Colonic mucosa (tissue), 4 donors: ENCODE measurements at places on chromosomes 1 and 21. TPM values are rescaled to one million over a fixed set of nuclear protein-coding genes. Genes with fewer than 3 reads are reported as not detected.

DNA sequence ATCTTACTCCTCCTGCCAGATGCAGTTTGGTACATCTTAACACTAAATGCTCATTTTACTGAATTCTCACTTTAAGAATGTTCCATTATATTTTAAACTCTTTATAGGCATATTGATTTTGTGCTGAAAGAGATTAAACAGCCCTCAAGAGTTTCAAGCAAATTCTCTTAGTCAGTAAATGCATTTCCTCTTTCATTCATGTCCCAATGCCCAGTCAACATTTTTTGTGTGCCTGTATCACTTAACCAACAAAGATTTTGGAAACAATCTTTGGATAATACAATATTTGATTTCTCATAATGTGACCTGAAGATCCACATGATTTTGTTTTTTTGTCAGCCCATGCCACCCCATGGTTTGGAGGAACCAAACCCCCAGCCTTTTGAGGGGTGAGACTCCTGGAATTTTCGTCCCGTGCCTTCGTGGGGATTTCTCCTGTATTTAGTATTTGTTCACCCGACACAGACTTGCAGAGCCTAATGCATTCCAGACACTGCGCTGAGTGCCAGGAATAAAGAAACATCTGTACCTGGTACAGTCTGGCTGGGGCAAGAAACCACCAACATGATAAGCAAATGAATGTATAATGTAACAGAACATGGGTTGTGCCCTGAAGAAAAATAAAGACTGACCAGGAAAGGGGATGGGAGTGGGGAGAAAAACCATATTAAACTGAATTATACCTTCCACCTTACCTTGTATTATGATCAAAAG is 47.1 kb upstream of the ETS2 start:
- no peaks in the 10 kb centered on the region for H3K36me3 ChIP-seq
- no peaks in the 10 kb centered on the region for H3K4me1 ChIP-seq
- H3K27me3 ChIP-seq, result no peaks in the 10 kb centered on the region
- DNase-seq, result no peak

DNA sequence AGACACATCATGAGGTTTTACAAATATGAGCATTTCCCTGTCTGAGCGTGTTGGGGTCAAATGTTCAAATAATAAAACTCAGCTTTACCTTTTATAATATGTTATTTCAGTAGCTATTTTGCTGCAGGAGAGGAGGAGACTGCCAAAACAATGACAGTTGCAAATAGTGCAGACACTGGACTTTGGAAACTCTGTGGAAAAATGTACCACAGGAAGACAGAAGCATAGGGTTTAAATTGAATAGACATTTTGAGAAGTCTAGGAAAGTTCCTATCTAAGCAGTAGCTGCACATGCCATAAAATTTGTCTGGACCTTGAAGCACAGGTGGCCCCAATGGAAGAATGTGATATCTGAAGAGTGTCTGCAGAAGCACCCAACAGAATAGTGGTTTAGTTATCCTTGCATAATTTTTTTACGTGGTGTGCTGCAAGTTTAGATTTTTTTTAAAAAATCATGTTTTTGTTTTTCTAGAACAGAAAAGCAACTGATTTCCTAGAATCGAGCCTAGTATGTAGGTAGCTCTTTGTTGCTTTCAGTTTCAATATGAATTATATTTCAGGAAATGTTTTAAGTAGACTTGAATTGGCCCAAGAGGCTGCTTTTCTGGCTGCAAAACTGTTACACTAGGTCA is 14.0 kb upstream of the GBP5 start:
- DNase-seq, result no peak
- H3K4me3 ChIP-seq, result no peak overlapping the region
- no peaks in the 10 kb centered on the region for H3K27me3 ChIP-seq

DNA sequence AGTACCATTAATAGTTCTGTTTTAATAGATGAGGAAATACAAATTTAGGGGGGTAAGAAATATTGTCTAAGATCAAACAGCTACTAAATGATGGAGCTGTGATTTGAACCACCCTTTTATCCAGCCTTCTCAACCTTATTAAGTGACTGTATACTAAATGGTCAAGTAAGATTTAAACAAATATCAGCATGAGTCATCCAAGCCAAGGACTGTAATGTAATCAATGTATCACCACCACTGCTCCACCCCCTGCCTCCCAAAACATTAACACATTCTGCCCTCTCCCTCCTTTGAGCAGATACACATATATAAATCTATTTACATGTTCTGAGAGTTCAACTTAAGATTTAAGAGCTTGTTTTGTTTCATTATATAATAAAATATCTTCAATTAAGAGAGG is 58.9 kb downstream of the LRRC40 start:
- no peak overlapping the region for H3K4me3 ChIP-seq
- no peak for DNase-seq
- H3K27me3 ChIP-seq, result no peaks in the 10 kb centered on the region

- no peaks in the 10 kb centered on the region for H3K4me1 ChIP-seq
- no peak overlapping the region for H3K4me3 ChIP-seq
- no peak overlapping the region for H3K27ac ChIP-seq
- no peak for DNase-seq
- H3K36me3 ChIP-seq, result no peaks in the 10 kb centered on the region
- no peaks in the 10 kb centered on the region for H3K27me3 ChIP-seq
Observed at GRCh38 chr1:116024626-116025025, 48.3 kb downstream of the SLC22A15 start.

The RAP1GAP gene
- total RNA-seq, result 36.3 TPM

The VCAM1 gene
- total RNA-seq, result 7.4 TPM

GRCh38 chr1:23483321-23484252 is at the start of gene ASAP3:
Gene ASAP3 (minus strand): TSS chr1:23484179. CDS start chr1:23484133, 46 bp downstream.
- peak; percentile 46 for DNase-seq
- H3K4me3 ChIP-seq, result peak within 1 kb of the TSS; percentile 81
- no peaks in the 10 kb centered on the region for H3K4me1 ChIP-seq
- H3K27ac ChIP-seq, result peak within 1 kb of the TSS; percentile 68

GRCh38 chr21:15604413-15604812 is 125.4 kb upstream of the USP25 start:
- H3K36me3 ChIP-seq, result no peaks in the 10 kb centered on the region
- DNase-seq, result no peak
- H3K4me1 ChIP-seq, result no peaks in the 10 kb centered on the region
- no peaks in the 10 kb centered on the region for H3K27me3 ChIP-seq

DNA sequence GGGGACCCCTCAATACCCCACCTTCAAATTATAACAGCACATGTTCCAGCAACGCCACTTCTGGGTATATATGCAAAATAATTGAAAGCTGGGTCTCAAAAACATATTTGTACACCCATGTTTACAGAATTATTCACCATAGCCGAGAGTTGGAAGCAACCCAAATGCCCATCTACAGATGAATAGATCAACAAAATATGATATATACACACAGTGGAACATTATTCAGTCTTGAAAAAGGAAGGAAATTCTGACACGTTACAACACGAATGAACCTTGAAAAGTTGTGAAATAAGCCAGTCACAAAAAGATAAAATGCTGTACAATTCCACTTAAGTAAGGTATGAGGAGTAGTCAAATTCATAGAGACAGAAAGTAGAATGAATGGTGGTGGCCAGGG is 5.1 kb downstream of the TMCO4 start:
- H3K27me3 ChIP-seq, result no peaks in the 10 kb centered on the region
- peaks cover 5% of the 10 kb centered on the region for H3K4me1 ChIP-seq
- no peak overlapping the region for H3K27ac ChIP-seq
- no peak overlapping the region for H3K4me3 ChIP-seq
